Suppressor macrophage treated with lipopolysaccharide for 4 hours (primary cell): ENCODE measurements at places on chromosomes 3 and 15.

DNA sequence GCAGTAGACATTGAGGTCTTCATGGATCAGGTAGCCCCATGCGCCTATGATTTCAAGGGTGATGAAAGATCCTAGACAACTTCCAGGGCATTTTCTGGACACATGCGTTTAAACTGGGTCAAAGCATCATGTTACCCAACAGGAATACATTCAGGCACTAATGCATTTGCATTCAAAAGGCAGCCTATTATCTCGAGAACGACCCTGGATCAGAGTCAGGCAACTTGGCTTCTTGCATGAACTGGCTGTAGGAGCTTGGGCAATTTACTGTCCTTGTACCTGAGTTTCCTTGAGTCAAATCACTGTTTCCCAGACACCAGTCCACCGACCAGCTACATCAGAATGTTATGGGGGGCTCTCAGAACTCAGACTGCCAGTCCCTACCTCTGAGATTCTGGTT lies 51.5 kb upstream of the CHST2 start:
- DNase-seq = no peak

GRCh38 chr3:141231101-141231951 lies at the start of gene PXYLP1:
Gene PXYLP1, plus strand, starts transcription at chr3:141231825. Its CDS starts 28,351 bp downstream, at chr3:141260176.
- peak; percentile 95 for DNase-seq

- DNase-seq = no peak
Measured at GRCh38 chr3:13305623-13306022, 114.5 kb downstream of the NUP210 start.

DNA sequence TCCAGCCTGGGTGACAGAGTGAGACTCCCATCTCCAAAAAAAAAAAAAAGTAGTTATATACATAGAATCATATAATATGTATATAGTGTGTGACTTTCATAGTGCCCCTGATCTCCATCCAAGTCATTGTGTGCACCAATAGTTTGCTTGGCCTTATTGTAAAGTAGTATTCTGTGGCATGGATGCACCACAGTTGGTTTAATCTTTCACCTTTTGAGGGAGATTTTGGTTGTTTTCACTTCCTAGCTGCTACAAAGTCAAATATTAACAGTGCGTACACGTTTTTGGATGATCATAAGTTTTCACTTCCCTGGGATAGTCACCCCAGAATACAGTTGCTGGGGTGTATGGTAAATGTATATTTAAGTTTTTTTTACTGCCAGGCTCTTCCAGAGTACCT lies 162.8 kb downstream of the PTPRG start:
- DNase-seq = no peak

DNA sequence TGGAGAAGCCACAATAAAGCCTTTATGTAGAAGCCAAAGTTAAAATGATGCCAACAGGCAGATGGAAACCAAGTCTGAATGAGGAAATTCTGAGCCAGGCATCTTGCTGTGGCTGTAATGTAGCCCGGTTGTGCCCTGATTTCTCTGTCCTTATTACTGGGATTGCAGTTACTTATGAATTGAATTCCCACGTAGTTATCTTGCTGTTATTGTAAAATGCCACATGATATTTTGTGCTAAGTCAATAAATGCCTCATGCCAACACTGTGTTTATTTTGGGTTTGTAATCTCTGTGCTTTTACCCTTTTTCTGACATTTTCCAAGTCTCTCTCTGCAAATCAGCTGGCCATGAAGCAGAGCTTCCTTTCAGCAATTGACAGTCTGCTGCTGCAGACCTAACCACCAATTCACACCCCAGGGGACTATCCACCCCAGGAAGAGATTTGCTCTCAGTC lies 486.1 kb upstream of the GOLIM4 start:
- no peak for DNase-seq

- no peak for DNase-seq
Measured at GRCh38 chr15:88498996-88499395, 31.5 kb downstream of the MRPS11 start.

DNA sequence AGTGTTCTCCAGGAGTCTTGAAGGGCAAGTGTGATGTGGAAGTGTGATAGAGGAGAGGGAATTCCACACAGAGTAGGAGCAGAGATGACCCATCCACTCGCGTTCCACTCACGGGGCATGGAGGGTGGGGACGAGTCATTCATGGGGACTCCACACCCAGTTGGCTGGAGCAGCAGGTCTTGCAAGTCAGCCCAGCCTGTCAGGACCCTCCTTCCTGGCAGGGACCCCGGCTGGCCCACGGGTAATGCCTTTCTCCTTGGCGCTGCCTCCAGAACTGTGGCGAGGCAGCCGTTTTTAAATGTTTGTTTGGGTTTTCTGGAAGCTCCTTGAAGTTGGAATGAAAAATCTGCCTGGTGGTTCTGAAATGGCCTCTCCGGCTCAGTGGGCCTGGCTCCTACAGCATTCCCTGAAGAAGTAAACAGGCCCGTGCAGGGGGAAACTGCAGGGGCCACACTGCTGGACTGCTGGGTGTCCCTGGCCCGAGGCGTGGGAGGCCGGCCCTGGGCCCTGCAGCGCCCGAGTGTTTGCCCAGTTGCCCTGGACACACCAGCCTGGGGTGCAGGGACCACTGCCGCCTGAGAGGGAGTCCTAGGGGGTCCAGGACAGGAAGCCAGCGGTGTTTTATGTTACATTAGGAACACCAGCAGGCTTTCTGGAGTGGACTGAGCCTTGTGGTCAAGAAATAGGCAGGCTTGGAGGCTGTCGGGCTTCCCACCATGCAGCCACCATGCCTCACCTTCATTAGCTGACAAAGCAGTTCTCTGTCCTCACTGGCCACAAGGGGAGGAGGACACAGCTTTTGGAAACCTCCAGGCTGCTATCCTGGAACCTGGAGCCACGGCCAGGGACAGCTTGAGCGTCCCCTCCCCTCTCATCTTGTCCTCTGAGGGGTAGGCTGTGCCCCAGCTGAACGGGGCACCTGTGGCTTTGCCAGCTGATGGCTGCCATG lies 61.3 kb downstream of the CEMIP start:
- DNase-seq = no peak

- no peak for DNase-seq
Measured at GRCh38 chr15:60476713-60477112, 2.2 kb downstream of the ICE2 start.

GRCh38 chr15:58777107-58777506 lies 6.0 kb downstream of the MINDY2 start:
- DNase-seq = no peak

- no peak for DNase-seq
Measured at GRCh38 chr3:138726946-138727730, 107.6 kb downstream of the PIK3CB start.
